Kasumi-1 (cell line): ENCODE measurements at places on chromosomes 11 and 22.

- no peak for DNase-seq
Observed at GRCh38 chr11:123129920-123130319, 65.1 kb downstream of the CLMP start.

- peak; percentile 43 for DNase-seq
Observed at GRCh38 chr11:14554959-14555358, 34.8 kb upstream of the PSMA1 start.

GRCh38 chr11:57800444-57801182 is 39.0 kb downstream of the CTNND1 start:
- peak; percentile 93 for DNase-seq

DNA sequence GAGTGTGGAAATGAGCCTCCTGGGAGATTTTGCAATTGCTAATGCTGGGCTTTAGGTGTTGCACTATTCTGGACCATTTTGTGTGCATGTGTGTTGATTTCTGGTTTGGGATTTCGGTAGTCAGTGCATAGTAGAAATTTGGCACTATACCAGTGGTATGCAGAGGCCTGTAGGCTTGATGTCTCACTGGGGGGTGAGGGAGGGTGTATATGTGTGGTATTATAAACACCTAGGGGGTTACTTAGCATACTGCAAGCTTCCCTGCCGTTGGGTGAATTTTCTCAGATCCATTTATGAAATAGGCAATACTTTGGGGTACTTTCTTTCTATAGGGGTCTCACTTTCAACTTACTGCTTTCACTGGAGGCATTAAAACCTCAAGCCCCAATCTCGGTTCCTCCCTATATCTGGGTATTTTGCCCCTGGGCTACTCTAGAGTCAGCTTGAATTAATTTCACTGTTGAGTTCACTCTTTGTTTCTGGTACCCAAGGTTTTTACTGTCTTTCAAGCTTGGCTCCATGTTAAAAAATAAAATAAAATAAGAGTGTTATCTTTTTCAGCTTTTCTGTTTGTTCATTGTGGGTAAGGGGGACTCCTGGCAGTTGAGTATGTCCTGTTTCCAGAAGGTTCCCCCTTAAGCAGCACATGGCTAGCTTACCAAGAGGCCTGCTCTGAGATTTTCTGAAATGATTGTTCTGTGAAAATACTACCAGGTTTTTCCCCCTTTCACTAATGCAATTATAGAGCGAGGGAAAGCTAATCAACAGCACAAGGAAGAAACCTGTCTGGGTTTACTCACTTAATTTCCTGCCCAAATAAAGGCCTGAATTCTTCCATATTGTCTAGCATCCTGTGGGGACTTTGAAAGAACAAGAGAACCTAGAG is 45.8 kb downstream of the PPFIBP2 start:
- DNase-seq: no peak

- peak; percentile 24 for DNase-seq
Observed at GRCh38 chr11:10930224-10930971, 72.5 kb upstream of the ZBED5 start.

- DNase-seq: peak; percentile 42
Observed at GRCh38 chr11:121023848-121024751, at the start of gene TBCEL. Gene TBCEL, plus strand, starts transcription at chr11:121024102. Its CDS starts 21,589 bp downstream, at chr11:121045691.

DNA sequence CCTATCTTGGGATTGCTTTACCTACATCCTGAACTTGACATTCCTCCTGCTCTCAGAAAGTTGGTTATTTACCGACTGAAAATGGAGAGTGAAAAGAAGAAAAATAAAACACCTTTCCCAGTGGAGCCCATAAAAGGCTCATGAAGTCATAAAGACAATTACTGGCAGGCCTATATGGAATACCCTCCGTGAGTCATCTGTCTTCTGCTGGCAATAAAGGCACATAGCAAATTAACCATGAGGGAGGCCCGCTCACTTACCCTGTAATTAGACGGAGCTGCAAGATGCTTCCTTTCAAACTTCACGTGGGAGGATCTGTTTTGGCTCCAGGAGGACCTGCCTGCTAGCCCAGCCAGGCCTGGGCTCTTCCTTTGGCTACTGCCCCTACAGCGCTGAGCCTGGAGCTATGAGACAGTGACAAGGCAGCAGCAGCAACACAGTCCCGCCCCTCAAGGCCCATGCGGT is 540.4 kb downstream of the BUD13 start:
- DNase-seq: no peak

DNA sequence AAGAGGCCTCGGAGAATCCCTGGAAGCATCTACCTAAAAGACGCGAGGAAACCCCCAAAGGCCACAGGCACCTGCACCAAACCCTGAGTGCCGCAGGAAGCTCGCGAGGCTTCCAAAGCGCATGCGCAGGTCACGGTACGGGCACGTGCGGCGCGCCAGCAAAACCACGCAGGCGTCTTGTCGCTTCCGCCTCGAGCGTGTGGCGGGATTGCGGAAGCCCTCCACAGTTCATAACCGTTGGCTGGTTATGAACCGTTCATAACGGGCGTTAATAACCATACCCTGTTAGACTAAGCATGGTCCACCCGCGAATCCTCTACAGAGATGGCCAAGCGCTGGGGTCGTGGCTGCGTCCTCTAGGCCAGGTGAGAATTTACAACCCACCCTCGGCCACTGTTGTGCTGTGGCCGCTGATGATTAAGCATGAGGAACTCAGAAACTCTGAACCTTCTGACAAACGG is 46.4 kb downstream of the MORC2 start:
- peak; percentile 55 for DNase-seq

- no peak for DNase-seq
Observed at GRCh38 chr11:10440401-10440800, 14.7 kb upstream of the AMPD3 start.

DNA sequence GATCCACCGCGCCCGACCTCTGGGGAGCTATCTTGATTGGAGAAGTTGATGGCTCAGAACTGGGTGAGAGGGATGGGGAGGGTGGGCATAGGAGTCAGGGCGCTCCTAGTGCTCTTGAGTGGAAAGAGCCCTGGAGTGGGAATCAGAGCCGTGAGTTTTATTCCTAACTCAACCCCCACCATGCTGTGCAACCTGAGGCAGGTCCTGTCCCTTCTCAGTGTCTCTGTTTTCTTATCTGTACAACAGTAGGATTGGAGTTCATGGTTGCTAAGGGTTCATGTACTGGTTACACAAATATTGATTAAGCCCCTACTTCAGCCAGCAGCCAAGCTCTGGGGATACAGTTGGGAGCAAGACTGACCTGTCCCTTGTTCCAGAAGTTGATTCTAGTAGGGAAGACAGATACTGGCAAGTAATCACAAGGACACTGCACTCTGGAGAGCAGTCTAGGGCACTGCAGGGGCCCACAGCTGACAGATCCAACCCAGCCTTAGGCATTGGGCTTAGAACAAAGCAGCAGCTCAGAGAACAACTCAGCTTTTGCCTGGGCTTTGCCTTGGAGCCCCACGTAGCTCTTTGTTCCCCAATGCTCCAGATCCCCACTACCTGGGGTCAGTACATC is 12.4 kb upstream of the DAGLA start:
- no peak for DNase-seq

DNA sequence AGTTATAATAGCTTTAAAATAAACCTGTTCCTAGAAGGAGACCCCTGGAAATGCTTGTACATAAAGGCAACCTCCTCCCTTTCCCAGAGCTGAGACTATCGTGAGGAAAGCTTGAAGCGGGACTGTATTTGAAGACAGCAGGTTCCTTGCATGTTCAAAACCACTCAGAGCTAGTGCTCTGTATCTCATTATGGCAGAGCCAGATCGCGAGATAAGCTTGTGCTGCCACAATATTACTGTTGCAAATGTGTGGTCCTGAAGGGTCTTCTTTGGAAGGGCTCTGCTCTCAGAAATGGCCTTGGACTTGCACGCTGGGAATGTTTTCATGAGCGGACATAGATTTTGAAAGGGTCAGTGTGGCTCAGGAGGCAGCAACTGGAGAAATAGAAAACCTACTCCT is 168.2 kb downstream of the KIRREL3 start:
- no peak for DNase-seq

- DNase-seq: no peak
Observed at GRCh38 chr22:41909310-41910049, 5.4 kb downstream of the SHISA8 start.

GRCh38 chr11:15602785-15603567 is 488.3 kb downstream of the INSC start:
- no peak for DNase-seq

- no peak for DNase-seq
Observed at GRCh38 chr11:105051559-105051958, 6.4 kb upstream of the CARD16 start.

- DNase-seq: no peak
Observed at GRCh38 chr11:606245-606644, 9.5 kb downstream of the IRF7 start.

- no peak for DNase-seq
Observed at GRCh38 chr22:49255154-49255553, 572.5 kb downstream of the BRD1 start.

- DNase-seq: peak; percentile 30
Observed at GRCh38 chr22:41517172-41518047, 26.9 kb downstream of the POLR3H start.

DNA sequence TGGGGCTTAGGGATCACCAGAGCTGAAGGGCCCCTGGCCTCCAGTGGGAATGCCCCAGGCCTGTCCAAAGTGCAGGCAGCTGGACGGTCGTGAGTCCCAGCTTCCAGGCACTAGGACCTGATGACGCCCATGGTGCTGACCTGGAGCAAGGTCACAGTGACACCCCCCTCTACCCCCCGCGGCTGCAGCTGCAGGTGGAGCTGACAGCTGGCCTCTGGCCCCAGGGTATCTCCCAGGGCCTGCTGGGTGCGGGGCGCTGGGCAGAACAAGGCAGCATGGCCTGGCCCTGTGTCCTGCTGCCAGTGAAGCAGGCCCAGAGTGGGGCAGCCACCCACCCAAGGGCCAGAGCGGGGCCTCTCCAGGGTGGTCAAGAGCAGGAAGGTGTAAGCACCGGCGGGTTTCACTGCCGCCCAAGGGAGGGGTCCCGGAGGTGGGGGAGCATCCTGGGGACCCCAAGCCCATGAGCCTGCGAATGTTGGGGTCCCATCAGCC is 553 bp upstream of the TCIRG1 start:
- no peak for DNase-seq

GRCh38 chr22:50548040-50548920 is 2.6 kb downstream of the KLHDC7B start:
- peak; percentile 27 for DNase-seq

- DNase-seq: no peak
Observed at GRCh38 chr11:130802567-130802966, 113.7 kb downstream of the SNX19 start.

GRCh38 chr22:26606611-26607010 is 11.2 kb downstream of the CRYBB1 start:
- DNase-seq: no peak

GRCh38 chr22:26431261-26431995 is 2.4 kb downstream of the ASPHD2 start:
- no peak for DNase-seq

GRCh38 chr11:118705111-118705741 is 25.8 kb upstream of the TREH start:
- peak; percentile 18 for DNase-seq

GRCh38 chr11:204587-205109 is 2.6 kb downstream of the BET1L start:
- no peak for DNase-seq

- DNase-seq: no peak
Observed at GRCh38 chr22:50445071-50445879, 29.6 kb downstream of the SBF1 start.

GRCh38 chr11:44192017-44192385 is 96.5 kb downstream of the EXT2 start:
- no peak for DNase-seq

DNA sequence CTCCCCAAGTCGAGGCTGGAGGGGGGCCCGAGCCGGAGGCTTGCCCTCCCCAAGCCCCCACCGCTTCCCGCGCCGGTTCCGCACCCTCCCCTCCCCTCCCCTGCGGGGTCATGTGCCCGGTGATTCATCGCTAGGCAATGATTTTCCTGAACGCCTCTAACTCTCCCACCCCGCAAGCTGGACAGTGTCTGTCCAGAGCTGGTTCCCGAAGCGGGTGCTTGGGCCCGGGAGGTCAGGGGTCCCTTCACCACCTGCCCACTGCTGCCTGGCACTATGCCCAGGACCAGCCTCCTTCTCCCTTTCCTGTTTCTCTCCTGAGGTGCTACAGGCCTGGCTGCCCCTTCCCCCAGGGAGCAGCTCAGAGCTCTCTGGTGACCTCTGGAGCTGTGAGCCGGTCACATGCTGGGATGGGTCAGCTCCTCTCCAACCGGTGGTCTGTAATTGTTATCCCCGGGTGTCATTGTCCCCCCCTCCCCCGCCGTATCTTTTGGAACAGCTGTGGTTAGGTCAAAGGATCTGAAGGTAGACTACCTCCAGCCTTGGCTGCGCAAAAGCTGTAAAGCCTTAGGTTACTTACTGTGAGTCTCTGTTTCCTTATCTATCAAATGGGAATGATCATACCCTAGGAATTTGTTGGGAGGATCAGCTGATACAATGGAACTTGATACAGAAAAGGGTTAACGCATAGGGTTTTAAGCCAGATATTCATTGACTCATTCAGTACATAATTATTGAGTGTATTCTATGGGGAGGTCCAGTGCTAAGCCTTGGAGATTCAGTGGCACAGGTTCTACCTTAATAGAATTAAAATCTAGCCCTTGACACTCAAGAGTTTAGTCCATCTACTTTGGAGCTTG is 753 bp downstream of the STX3 start:
- peak; percentile 30 for DNase-seq

GRCh38 chr11:75578977-75579376 is 16.9 kb downstream of the SERPINH1 start:
- no peak for DNase-seq

GRCh38 chr11:119843877-119844276 is 114.9 kb upstream of the NECTIN1 start:
- no peak for DNase-seq
